LNCaP clone FGC (cell line): ENCODE measurements at places on chromosomes 5 and 9.

GRCh38 chr9:3495855-3496254 lies 29.9 kb downstream of the RFX3 start:
- DNase-seq: no peak

DNA sequence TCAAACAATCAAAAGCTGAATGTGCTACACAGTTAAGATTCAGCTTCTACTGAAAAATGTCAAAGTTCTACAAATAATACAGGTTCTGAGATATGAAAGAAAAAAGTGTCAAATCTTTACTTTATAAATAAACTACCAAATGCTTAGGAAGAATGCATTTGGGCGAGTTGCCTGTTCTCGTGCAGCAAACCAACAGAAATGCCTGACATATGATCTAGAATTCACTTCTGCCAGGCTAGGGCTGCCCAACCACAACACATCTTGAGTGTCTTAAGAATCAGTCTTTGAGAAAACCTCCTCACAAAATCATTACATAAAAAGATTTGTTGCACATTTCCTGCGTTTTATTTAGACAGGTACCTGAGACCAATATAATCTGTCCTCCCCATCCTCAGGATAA lies 42.2 kb downstream of the ANKH start:
- DNase-seq: no peak

- DNase-seq: no peak
Measured at GRCh38 chr9:127721391-127721821, 5.5 kb downstream of the TTC16 start.

GRCh38 chr9:107548298-107549142 lies 59.0 kb upstream of the KLF4 start:
- no peak for DNase-seq

DNA sequence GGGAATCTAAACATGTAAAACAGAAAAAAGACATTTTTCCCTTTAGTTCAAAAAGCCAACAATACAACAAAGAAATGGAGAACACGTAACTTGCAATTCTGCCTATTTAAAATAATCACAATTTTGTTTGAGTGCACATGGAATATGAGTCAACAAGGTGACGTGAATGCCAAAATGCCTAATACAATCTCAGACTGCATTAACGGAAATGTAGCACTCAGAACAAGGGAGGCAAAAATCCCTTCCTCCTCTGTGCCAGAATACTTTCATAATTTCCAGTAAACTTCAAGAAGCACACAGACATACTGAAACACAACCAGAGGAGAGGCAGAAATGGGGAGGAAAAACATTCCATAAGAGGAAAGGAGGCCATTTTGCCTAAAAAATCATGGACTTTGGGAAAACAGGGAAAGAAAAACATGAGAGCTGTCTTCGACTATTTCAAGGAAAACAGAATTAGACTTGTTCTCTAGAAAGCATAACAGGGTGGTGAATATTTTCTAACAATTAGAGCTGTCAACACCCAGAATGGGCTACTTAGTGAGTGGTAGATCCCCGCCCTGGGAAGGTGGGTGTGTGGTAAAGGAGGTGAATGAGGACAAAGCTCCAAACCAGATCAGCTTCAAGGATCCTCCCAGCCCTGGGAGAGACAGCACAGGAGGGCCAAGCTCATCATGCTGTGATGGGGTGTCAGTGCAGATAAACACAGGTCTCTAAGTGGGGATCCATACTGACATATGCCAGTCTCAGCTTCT lies 48.2 kb downstream of the ABCA1 start:
- DNase-seq: no peak

DNA sequence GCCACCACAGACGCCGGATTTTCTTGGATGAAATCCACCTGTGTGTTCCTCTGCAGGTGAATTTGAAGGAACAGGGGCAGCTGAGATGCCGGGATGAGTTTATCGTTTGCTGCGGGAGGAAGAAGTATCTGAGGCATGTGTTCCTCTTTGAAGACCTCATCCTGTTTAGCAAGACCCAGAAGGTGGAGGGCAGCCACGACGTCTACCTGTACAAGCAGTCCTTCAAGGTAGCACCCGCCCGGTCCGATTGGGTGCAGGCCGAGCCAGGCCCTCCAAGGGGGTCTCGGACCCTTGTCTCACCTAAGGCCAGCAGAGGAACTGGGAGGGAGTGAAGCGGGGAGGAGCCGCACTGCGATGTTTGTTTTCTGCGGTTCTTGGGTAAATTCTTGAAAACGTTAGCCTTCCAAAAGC lies 18.4 kb upstream of the LRRC14B start:
- no peak for DNase-seq

- no peak for DNase-seq
Measured at GRCh38 chr5:79011219-79011836, 26.2 kb upstream of the ARSB start.

GRCh38 chr5:25339541-25339940 lies 694.8 kb upstream of the CDH10 start:
- DNase-seq: no peak

DNA sequence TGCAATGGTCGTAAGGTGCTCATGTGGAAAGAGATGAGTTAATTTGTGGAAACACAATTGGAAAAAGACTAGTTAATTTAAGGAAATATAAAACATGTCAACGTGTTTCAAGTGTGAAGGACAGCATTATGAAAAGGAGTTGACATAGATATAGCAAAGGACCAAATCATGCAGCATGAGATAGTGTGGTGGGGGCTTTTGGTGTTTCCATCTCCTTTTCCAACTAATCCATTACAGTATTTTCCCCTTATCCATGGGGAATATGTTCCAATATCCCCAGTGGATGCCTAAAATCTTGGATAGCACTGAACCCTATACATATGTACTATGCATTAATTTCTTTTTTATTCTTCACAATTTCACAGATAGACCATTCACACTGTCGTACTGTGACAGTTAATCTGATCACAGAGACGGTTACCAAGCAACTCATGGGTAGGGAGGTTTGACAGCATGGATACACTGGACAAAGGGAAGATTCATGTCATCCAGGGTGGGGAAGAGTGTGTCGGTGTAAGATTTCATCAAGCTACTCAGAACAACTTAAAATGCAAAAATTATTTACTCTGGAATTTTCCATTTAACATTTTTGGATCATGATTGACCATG lies 238.6 kb downstream of the CDH12 start:
- DNase-seq: no peak

- no peak for DNase-seq
Measured at GRCh38 chr5:91022518-91022917, 360.6 kb downstream of the ARRDC3 start.

DNA sequence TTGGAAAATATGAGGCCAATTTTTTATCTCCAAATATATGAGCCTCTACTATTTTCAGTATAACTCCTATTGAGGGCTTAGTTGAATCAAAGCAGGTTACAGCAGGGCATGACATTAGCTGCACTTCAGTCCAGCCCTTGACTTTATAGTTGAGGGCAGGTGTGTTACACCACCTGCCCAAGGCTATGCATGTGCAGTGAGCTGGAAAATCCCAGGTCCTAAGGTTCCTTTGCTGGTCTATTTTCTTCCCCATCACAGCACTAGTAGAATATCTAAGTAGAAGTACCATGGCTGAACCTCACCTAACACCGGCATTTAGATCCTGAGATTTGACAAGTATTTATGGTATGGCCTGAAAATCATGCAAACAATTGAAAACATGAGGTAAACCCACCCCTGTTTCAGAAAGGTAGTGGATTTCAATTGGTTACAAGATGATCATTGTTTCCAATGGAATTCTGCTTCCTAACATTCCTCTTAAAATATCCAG lies 201.1 kb downstream of the SEMA5A start:
- no peak for DNase-seq

GRCh38 chr5:7245121-7245651 lies 150.8 kb upstream of the ADCY2 start:
- DNase-seq: no peak

GRCh38 chr9:120221844-120222243 lies 358.1 kb downstream of the CDK5RAP2 start:
- no peak for DNase-seq

GRCh38 chr9:95511952-95512708 lies 4.6 kb downstream of the PTCH1 start:
- no peak for DNase-seq

GRCh38 chr5:64518793-64519192 lies 13.0 kb downstream of the RGS7BP start:
- no peak for DNase-seq

- DNase-seq: no peak
Measured at GRCh38 chr9:112434487-112434886, 52.1 kb upstream of the KIAA1958 start.

DNA sequence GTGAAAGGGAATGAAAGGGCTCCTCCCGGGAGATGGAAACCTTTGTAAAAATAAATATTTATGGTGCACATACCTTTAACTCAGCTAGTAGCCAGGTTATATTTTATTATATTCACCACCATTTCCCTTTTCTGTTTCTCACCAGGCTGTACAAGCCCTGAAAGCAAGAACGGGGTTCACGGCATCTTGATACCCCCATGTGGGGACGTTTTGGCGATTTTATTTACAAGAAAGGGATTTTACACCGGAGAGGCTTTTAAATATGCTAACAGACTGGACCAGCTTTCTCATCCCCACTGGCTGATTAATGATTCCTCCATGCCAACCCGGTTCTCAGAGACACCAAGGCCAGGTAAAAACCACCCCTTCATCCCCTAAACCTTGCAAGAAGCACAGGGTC lies 19.2 kb downstream of the IL12B start:
- DNase-seq: no peak

DNA sequence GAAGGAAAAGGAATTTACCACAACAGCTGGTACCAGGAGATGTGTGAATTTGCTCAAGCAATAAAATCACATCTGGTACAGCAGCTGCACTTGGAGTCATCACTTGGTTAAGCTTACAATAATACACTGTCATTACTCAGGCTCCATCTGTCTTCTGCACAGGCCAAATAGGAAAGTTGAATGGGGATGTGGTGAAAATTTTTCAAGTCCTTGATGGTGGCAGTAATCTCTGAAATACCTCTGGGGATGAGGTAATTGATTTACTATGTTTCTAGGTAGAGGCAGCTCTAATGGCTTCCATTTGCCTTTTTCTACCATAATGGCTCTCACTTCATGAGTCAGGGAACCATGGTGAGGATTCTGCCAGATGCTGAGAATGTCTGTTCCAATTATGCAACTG lies 206.8 kb upstream of the ATP10B start:
- no peak for DNase-seq

GRCh38 chr5:173581408-173582215 lies 34.8 kb downstream of the BOD1 start:
- no peak for DNase-seq

DNA sequence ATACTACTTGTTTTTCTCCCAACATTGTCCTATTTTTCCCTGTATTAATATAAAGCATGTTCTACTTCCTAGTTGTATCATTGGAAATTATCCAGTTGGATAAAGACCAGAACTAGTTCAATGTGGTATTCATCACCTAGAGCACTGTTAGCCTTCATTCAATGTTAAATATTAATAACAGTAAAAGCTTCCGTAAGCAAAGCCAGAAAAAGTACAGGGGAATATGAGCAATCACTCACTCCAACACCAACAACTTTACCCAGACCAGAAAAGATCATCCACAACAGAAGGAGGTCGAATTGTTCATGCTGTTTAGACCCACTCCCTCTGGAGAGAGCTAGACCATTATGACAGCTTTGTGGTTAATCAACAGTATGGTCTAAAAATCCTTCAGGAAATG lies 728.4 kb downstream of the MAT2B start:
- no peak for DNase-seq

DNA sequence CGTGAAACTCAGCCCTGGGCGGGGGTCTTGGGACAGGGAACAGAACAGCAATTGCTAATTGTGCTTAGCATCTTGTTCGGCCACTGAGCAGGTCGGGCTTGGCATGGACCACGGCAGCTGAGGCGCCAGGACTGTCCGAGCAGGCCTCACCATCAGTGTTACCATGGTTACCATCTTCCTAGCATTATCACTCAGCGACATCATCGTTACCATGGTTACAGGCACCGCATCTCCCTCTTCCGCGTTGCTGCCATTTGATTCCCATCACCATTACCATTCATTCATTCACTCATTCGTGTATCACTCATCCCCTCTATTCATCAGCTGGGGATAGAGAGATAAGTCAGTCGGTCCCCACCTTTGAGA lies 81.0 kb upstream of the ZBTB43 start:
- DNase-seq: no peak

GRCh38 chr5:163807781-163808180 lies 302.4 kb downstream of the MAT2B start:
- no peak for DNase-seq

DNA sequence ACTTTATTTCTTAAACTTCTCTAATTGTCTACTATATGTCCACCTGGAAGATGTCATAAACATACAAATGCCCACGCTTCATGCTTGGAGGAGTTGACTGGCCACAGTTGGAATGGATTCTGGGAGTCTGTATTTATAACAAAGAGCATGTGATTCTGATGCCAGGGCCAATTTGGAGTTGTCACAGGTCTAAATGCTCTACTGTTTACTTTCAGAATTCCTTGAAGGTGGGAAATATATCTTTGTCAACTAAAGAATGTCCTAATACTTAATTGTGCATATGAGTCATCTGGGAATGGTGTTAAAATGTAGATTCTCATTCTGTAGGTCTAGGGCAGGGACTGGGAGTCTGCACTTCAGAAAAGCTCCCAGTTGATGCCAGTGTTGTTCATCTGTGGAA lies 196.1 kb downstream of the ANXA1 start:
- DNase-seq: no peak

GRCh38 chr9:133188843-133189180 lies 20.2 kb downstream of the OBP2B start:
- no peak for DNase-seq

DNA sequence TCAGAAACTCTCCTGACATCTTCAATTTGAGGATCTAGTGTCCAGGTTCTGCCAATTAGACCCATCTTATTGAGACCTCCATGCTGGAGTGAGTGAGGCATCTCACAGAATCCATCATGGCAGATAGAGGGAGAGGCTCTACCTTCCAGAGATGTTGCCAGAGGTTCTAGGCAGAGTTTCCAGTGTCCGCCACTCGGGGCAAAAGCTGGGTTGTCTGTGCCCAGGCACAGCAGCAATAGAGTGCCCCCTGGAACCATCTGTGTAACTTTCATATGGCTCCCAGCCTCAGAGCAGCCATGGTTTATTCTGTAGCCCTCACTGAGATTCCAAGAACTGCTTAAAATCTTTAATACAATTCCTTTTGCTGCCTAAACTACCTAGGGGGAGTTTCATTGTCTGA lies 16.6 kb upstream of the CCDC112 start:
- no peak for DNase-seq

- no peak for DNase-seq
Measured at GRCh38 chr9:94895668-94896067, 169.2 kb downstream of the AOPEP start.
